ENCODE measurements at places on chromosomes 6 and 20.

- no peak for DNase-seq
Observed at GRCh38 chr6:135527960-135528249, 30.4 kb upstream of the AHI1 start.

DNA sequence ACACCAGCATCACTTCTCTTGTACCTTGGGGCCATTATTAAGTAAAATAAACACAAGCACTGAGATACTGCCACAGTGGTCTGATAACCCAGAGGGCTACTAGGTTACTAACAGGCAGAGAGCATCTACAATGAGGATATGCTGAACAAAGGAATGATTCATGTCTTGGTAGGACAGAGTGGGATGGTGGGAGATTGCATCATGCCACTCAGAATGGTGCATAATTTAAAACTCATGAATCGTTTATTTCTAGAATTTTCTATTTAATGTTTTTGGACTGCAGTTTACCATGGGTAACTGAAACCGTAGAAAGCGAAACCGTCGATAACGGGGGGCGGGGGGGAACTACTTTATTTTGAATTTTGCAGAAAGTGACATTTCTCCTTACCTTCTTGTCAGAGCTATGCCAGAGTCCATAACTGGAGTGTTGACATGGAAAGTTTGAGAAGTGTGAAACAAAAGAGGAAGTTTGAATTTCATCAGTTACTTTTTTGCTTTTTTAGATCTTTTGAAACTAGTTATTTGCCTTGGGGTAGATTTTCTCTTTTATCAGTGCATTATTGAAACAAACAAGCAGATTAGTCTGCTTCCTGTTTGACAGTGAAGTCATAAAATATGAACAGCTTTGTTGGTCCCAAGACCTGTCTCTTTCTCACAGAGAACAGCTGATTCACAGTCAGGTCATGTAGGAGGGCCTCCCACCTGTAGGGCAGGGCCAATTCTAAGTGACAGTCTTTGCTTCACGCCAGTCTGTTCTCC is 124.9 kb downstream of the KLHL32 start:
- no peak for DNase-seq

DNA sequence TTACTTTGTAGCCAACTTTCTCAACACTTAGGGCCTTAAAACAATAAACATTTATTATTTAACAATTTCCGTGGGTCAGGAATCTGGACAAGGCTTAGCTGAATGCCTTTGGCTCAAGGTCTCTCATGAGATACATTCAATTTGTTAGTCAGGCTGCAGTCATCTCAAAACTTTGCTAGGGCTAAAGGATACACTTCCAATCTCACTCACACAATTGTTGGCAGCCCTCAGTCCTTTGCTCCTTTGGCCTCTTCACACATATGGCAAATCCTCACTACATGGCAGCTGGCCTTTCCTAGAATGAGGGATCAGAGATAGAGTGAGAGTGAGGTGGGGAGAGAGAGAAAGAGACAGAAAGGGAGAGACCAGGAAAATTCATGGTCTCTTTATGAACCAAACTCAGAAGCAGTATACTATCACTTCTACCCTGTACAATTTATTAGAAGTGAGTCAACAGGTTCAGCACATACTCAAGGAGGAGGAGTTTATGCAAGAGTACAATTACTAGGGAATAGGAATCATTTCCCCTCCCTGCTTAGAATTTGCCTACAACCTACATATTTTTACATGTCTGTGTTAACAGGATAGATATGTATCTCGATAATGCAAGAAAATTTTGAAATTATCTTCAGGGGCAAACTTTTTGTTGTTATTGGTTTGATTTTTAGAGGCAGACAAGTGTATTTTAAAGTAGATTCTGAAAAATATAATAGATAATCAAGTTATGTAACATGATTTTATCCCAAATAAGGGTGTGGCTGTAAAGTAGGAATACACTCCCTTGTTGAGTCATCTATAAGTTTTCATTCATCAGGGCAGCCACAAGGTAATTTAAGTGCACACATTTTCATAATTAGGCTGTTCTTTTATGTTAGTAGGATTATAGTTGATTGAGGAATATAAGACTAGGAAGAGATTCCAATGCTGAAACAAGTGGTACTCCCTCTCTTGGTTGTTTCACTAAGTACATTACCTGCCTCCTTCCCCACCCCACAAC is 85.9 kb upstream of the HMGCLL1 start:
- no peak for DNase-seq

- no peak for DNase-seq
Observed at GRCh38 chr6:144406796-144407195, 121.7 kb downstream of the UTRN start.

- DNase-seq: no peak
Observed at GRCh38 chr20:49666911-49667310, 46.8 kb downstream of the B4GALT5 start.

GRCh38 chr6:130947464-130947863 is 115.6 kb downstream of the EPB41L2 start:
- no peak for DNase-seq
